ENCODE measurements at places on chromosomes 13 and 19.

DNA sequence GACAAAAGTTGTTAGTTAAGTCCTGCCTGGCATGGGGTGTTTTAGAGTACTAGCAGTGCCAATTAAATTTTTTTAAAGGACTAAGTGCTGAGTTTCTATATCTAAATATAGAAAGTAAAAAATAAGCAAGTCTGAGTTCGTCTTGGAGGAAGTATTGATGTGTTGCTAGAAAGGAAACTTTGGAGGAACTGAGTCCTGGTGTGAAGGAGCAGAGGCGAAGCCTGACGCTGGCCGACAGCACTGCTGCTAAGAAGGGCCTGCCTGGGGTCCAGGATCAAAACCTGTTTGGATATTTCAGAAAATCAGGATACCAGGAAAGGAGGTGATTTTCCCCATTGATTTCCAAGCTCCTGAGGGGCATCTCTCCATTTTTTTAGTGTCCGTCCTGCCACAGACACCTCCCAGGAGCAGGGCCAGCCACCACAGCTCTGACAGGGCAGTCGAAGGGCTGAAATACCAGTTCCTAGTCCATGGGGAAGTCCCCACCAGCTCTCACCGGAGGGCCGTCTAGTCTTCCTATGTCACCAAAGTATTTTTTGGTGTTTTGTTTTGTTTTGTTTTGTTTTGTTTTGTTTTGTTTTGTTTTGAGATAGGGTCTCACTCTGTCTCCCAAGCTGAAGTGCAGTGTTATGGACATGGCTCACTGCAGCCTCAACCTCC lies 38.2 kb upstream of the NPAS1 start:
- DNase-seq, result no peak

DNA sequence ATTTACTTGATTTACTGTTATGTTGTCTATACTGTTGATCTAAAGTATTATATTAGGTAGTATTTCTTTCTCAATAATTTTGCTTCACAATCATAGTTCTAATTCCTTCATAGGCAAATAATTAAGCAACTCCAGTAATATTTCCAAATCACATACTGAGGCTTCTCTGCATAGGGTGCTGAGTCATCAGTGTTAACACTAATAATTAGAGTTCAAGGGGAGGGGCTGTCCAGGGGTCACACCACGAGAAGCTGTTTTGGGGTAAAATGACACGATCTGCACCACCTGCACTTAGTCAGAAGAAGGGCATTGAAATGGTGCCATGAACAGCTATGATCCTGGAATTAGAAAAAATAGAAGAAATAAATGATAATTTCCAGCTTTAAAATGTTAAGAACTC lies 1230.9 kb upstream of the SLC10A2 start:
- DNase-seq, result no peak

DNA sequence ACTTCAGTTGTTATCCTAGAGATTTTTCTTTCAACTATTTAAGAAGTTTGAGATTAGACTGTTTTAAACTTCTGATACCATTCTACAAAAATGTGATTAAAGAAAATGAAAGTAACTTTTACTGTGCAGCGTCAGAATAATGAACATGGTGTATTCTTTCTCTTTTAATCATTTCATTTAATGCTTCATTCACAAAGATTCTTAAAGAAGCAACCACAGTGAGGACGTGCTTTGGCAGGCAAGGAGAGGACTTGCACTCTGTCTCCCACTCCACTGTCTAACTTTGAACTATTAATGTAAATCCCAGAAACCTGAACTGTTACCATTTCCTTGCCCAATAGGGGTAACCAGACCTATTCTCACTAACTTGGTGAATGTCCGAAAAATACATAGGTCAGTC lies 137.0 kb downstream of the KCNRG start:
- DNase-seq, result no peak

- DNase-seq, result no peak
These were observed 80.3 kb downstream of the STARD13 start for GRCh38 chr13:33205224-33205623.
